Stimulated activated CD4-positive, alpha-beta T cell treated with anti-CD3 and anti-CD28 coated beads, Interleukin-15, amount 100 ng/mL, for 1 hour (primary cell): ENCODE measurements at places on chromosomes 16 and 17.

- DNase-seq = no peak
Observed at GRCh38 chr16:50673496-50674275, 7.4 kb downstream of the SNX20 start.

DNA sequence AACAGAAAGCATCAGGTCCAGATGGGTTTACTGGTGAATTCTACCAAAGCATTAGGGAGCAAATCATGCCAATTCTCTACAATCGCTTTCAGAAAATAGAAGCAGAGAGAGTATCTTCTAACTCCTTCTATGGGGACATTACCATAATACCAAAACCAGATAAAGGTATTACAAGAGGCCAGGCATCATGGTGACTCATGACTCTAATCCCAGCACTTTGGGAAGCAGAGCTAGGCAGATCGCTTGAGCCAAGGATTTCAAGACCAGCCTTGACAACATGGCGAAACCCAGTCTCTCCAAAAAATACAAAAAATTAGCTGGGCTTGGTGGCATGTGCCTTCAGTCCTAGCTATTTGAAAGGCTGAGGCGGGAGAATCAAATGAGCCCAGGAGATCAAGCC is 23.0 kb downstream of the HBQ1 start:
- DNase-seq = no peak

DNA sequence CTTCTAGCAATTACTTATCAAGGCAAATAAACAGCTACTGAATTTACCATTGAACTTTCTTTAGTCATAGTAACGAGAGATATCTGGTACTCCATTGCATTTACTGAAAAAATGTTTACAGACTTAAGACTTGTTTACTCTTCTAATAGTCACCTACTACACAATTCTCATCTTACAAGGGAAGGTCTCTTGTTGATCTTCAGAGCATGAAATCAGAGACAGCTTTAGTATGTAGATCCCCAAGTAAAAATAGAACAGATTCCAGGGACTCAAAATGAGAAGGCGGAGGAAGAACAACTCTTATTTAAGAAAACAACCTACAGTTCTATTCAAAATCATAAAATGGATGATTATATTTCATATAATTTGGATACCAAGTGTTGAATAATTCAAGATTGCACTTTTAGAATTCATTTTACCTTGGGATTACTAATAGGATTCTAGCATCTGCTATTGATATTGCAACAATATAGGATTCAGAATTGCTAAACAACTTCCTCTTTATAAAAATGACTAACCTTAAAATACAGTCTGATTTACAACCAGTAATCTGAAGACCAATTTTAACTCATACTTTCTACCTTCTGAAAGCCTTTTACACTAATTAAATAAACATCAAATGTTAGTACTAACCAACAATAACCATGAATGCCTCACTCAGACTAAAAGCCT is 20.8 kb downstream of the UBE2G1 start:
- no peak for DNase-seq

GRCh38 chr17:70041061-70041460 is 34.0 kb upstream of the KCNJ16 start:
- no peak for DNase-seq

- DNase-seq = no peak
Observed at GRCh38 chr17:17781591-17782496, 54.9 kb downstream of the SREBF1 start.

GRCh38 chr16:64409783-64410210 is 712.1 kb downstream of the CDH11 start:
- no peak for DNase-seq

GRCh38 chr17:15441315-15441714 is 26.1 kb downstream of the CDRT4 start:
- no peak for DNase-seq

DNA sequence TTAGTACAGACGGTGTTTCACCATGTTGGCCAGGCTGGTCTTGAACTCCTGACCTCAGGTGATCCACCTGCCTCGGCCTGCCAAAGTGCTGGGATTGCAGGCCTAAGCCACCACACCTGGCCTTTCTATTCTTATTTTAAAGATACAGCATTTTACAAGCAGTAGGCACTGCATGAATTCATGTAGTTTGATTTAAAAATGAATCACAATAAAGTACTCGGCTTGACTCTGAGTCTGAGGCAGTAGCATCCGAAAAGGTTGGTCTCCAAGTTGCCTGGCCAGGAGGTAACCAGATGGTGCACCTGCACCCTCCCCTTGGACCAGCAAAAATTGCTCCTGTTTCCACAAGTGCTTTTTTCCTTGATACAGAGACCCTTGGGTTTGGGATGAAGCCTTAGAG is 35.6 kb downstream of the MAP2K6 start:
- no peak for DNase-seq

- no peak for DNase-seq
Observed at GRCh38 chr17:33765871-33766270, 472.8 kb upstream of the ASIC2 start.

- no peak for DNase-seq
Observed at GRCh38 chr16:65227150-65227835, 105.4 kb upstream of the CDH11 start.

DNA sequence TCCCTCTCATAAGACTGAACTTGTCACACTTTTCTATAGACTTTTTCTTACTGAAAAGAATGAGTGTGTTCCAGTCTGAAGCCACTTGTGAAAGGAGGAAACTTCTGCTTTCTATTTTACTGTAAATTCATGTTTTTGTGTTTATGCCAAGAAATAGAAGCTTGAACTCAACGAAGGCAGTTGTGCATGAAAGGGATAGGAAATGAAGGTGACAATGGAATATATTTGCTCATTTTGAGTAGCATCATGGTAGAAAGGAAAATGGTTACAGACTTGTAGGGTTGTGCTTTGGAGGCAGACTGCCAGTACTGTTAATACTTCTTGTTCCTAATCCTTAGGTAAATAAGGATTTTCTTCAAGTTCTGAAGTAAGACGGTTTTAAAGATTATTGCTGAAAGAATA is 8.1 kb downstream of the CLTC start:
- DNase-seq = no peak

GRCh38 chr17:10557422-10557821 is 8.0 kb upstream of the MYH2 start:
- DNase-seq = no peak

- no peak for DNase-seq
Observed at GRCh38 chr17:49939318-49939717, 29.7 kb upstream of the DLX4 start.

DNA sequence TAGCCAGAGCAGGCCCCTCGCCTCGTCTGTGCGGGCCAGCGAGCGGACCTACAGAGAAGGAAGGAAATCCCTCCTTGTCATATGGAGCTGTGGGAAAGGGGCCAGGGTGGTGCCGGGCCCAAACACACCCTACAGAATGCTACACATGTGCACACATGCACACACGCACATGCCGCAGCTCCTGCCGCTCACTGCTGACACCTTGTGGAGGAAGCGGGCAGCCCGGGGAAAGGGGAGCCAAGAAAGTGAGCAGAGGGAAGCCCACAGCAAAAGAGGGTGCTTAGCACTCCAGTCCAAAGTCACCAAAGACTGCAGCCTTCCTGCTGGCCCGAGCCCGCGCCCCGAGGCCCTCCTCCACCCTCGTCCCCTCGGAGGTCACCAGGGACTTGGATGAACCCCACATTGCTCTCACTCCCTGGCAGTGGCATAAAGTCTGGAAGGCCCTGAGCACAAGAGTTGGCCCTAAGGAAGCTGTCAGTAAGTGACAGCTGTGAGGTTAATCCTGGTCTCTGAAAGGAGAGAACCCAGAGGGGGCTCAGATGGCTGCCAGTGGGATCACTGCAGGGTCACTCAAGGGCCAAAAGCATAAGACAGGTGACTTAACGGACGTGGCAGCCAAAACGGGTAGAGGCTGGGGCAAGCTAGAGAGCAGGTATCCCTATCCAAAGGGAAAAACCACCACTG is 68.2 kb downstream of the MYO18A start:
- DNase-seq = peak; percentile 75

DNA sequence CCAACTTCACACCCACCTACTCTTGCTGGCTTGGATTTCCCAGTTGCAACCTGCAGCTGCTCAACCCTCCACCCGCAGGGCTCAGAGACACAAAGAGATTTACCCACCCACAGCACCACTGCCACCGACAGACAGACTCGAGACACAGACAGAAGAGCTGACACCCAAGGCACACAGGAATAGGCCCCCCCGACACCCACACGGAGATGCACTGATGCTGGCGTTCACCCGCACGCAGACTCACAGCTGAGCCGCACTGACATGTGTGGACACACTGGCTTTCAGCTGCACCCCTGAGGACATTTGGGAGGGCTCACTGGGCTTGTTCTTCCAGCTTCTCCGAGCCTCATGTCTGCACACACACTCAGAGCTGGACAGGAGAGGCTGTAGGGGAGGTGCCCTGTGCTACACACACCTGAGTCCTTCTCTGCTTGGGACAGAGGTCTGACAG is 8.2 kb downstream of the STX1B start:
- no peak for DNase-seq

- no peak for DNase-seq
Observed at GRCh38 chr16:68433316-68433715, 15.0 kb downstream of the SMPD3 start.

- DNase-seq = no peak
Observed at GRCh38 chr17:9644910-9645751, at the start of gene USP43. USP43 (plus strand) TSS chr17:9645517; CDS start chr17:9645633, 116 bp downstream.
